ENCODE measurements at places on chromosomes 5 and 9.

DNA sequence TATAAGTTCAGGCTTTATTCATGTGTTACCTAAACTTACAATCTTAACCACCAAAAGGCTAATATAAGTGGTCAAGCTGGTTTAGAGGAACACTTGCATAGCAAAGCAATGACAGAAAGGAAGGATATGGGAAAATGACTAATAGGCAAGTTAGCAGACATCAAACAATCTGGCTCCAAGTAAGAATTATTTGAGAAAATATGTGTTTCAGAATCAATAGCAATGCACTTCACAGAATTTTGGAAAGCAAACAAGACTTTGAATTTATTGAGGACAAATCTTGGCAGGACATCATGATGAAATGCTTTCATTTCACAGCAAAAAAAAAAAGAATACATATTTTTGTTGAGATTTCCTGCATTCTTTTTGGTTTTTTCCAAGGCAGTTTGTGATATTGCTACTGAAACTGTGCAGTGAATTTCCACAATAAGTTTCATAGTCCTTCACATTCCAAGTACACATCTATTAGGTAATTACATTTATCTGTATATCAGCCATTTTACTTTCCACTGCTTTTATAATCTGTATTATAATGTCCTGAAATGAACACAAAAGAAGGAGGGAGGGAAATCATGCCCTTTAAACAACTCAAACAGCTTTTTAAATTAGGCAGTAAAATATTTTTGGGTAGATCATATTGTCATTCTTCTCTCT, 417.9 kb downstream of the NR2F1-AS1 start:
- DNase-seq, result no peak

GRCh38 chr5:168014433-168015123, 276.9 kb upstream of the WWC1 start:
- DNase-seq, result no peak

DNA sequence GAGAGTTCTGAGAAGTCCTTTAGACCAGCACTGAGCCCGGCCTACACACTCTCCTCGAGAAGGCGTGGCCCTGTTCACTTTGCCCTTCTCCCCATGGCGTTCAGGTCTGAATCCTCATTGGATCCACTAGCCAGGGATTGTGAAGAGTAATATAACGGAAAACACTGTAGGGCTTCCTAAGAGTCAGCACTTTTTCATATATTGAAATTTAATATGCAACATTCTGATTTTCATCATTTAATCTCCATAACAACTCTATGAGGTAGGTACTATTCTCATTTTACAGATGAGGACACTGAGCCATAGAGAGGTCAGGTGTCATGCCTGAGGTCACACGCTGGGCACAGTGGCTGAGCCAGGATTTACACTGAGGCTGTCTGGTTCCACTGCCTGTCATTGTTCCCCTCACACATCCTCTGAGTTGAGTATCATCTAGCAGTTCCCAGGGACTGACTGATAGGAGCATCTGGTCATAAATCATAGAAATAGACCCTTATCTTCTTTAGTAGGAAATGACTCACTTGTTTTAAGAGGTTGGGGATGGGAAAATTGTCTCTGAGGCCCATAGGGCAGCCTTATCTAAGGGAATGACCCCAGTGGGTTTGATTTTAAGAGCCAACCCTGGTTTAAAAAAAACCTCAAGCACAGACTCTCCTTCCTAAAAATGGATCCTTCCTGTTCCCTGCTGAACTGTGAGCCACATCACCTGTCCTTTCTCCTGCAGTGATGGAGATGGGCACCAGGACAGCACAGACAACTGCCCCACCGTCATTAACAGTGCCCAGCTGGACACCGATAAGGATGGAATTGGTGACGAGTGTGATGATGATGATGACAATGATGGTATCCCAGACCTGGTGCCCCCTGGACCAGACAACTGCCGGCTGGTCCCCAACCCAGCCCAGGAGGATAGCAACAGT, 41.2 kb downstream of the THBS4 start:
- DNase-seq, result no peak

DNA sequence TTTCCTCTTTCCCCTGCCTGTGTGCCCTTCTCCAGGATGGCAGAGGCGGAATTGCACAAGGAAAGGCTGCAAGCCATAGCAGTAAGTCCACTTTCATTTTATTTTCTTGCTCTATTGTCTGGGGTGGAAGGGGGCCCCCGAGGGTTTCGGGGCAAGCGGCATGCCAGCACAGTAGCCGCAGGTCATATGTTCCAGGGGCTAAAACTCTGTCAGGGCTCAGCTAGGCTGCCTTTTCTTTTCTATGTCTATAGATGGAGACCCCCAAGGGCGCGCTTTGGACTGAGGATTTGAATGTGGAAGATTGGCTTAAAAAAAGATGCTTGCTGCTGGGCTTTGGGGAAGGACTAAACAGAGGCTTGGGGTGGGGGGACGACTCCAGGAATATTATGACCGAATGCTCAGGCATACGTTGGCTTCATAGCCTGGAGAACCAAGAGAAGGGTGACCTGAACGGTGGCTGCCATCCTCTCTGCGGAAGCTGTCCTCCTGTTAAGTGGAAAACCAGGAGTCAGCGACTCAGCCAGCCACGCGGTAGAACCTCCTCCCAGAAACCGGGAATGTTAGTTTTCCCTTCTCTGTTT, 545 bp downstream of the PALM2AKAP2 start:
- DNase-seq, result peak; percentile 11

GRCh38 chr9:715300-715699, 126.2 kb upstream of the DMRT1 start:
- DNase-seq, result no peak

- DNase-seq, result no peak
These were observed 7.3 kb upstream of the MAN2A1 start for GRCh38 chr5:109682383-109682782.

DNA sequence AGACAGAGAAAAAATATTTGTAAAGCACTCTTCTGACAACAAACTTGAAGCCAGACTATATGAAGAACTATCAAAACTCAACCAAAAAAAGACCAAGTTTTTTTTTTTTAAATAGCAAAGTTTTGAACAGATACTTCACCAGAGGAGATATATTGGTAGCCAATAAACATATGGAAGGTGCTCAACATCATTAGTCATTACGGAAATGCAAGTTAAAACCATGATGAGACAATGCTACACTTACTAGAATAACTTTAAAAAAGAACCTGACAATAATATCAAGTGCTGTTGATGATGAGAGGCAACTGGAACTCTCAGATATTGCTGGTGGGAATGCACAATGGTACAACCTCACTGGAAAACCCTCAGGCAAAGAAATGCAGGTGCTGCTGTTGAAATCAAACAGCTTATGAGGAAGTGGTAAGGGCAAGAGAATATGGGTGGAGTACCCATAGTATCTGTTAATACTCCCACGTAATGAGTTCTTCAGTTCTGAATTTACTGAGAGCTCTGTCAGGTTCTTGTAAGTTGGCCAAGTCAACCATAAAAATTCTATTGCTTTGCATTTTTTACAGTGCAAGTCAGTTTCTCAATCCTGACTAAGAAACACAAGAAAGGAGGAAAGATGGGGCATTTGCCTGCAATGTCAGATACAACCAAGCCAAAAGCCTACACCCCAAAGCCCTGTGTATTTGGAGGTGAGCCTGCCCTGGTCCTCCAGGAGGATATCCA, 87.3 kb upstream of the GNAQ start:
- no peak for DNase-seq

DNA sequence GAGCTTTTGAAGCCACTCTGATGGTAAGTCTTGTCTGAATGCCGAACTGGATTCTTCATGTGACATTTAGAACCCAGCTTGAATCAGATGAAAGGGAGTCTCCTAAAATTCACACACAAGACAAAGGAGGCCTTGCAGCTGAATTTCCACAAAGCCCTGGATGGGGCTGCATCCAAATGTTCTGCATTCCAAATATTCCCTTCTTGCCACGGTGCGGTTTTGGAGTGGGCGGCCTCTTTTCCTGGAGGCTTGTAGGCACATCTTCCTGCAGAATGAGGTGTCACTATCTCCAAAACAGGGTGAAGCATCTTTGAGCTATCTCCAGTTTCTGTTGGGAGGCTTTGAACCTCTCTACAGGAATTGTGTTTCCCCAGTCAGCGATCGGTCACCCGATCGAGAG, 342.7 kb downstream of the ARHGEF28 start:
- no peak for DNase-seq

GRCh38 chr5:151096001-151096373, 15.2 kb upstream of the TNIP1 start:
- DNase-seq, result no peak

- no peak for DNase-seq
These were observed 2.0 kb downstream of the CNOT6 start for GRCh38 chr5:180495991-180496741.

GRCh38 chr5:172283020-172283861, at the start of gene UBTD2:
UBTD2 (minus strand) TSS chr5:172283764; CDS start chr5:172283665, 99 bp downstream.
- DNase-seq, result peak; percentile 76

DNA sequence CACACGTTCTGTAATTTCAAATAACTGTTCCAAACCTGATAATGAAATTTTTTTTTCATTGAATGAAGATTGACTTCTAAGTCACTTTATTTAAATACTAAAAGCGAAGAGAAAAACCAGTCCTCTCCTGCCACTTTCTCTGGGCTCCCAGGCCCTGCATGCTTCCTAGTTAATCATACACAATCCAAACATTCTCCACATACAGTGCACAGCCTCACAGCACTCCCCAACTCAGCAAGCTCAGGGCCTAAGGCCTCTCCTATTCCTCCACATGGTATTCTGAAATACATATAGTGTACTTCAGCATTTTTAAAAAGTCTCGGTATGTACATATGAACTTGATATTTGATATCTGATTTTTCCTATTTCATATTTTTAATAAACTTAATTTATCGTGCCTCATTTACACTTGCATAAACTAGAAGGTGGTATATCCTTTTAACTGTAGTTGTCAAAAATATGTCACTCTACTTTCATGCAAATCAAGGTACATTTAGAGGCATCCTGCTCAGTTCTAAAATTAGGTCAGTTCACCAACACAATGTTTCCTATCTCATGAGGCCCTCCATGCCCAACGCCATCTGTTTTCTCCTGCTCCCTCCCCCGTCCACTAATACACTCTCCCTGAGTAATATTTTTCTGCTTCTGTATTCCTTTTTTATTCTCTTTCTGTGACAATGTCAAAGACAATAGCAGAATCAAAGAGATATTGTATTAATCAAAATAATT, 206.7 kb downstream of the ARRDC3 start:
- no peak for DNase-seq

GRCh38 chr5:116575326-116576052, 866 bp upstream of the SEMA6A start:
- peak; percentile 73 for DNase-seq

- no peak for DNase-seq
These were observed 3.5 kb downstream of the HBEGF start for GRCh38 chr5:140342896-140343295.

GRCh38 chr9:103941104-103941503, 153.0 kb upstream of the SMC2 start:
- DNase-seq, result no peak

- DNase-seq, result peak; percentile 61
These were observed 204.9 kb downstream of the LRRC70 start for GRCh38 chr5:62783374-62784057.

DNA sequence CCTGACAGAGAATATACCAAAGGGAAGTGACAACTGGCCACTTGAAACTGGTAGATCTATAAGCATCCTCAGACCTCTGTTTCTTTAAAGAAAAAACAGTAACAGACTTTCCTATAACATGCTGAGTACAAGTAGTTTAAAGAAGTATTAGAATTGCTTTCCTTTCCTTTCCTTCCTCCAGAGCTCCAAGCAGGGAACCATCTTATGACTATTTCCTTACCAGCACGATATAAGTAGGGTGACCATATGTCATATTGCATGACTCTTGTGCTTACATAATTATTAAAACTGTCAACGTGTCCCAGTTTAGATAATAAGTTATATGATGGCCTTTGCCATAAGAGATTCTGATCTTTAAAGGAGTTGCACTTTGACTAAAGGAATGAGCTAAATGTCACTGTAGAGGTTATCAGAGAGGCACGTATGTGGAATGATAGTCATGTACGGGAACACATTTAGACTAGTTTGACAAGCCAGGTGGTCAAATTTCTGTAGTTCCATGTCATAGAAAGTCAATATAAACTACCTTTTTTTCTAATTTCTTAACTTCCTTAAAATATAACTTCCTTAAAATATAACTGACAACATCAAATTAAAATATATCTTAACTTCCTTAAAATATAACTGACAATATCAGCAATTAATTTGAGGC, 212.7 kb upstream of the CD180 start:
- DNase-seq, result no peak

GRCh38 chr9:134712243-134712642, 70.6 kb downstream of the COL5A1 start:
- no peak for DNase-seq

DNA sequence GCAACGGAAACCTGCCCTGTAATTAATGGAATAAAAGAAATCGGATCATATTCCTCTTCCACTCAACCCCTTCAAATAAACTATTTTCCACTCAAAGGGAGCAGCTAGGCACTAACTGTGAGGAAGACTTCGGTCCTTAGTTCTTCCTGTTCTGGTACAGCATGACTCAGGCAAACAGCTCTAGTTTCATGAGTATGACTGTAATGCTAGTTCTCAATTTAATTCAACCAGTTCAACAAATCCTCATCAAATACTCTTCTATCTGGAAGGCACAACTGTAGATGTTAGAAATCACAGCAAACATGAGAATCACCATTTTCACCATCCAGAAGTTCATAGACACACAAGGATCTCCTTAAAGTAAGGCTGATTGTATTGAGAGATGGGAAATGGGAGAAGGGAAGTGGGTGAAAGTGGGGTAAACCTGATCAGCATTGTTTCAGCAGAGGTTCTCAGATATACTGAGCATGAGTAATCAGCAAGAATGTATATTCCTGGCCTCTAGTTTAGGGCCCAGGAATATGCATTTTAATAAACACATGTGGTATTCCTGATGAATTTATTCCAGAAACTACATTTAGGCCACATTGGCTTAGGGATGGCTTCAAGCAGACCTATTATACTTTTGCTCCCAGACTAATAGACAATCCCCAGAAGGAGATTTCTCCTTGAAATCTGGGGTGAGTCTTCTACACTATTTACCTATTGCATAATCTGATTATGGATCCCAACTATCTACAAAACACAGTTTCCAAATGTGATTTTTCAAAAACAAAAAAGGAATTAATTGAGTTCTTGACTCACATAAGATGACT, 141.1 kb upstream of the SLC12A2 start:
- DNase-seq, result no peak

- DNase-seq, result peak; percentile 20
These were observed 177.6 kb upstream of the SMARCA2 start for GRCh38 chr9:1837453-1838084.

DNA sequence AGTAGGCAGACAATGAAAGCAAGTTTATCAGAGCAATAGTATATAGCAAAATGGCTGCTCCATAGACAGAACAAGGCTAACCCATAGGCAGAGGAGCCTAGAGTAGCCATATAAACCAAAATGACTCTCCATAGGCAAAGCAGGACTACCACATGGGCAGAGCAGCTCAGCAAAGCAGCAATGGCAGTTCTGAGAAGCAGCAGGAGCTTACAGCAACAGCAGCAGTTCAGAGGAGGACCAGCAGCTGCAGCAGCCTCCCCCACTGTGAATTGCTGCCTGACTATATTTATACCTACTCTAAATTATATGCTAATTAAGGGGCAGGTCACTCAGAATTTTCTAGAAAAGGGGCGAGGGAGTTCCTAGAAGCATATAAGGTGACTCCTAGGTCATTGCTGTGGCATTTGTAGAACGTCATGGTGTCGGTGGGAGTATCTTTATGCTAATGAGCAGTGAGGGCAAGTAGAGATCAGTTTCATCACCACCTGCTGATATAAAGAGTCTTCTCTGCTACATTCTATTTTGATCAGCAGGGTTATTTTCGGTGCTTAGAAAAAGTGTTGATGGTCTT, 1115.5 kb downstream of the DTWD2 start:
- DNase-seq, result no peak
